ENCODE measurements at places on chromosomes 3 and 15. TPM values are rescaled to one million over a fixed set of nuclear protein-coding genes. Genes with fewer than 3 reads are reported as not detected.

The COMMD2 gene
- total RNA-seq = 28.3 TPM

The SMAD6 gene
- 0.69 TPM for total RNA-seq

The OR5AC2 gene
- total RNA-seq = not detected

The ZNF502 gene
- 2.0 TPM for total RNA-seq

The LPCAT4 gene
- total RNA-seq = 11.3 TPM

The GABRR3 gene
- total RNA-seq = not detected

The CPLX3 gene
- total RNA-seq = 0.15 TPM

The RAB6B gene
- 2.7 TPM for total RNA-seq

The IQCF5 gene
- total RNA-seq = not detected

The ANKRD63 gene
- total RNA-seq = not detected

The LSMEM2 gene
- total RNA-seq = not detected

The IL20RB gene
- total RNA-seq = not detected

The BFSP2 gene
- 0.69 TPM for total RNA-seq

The CLDN18 gene
- not detected for total RNA-seq

The SST gene
- not detected for total RNA-seq

The GOLGA6L7 gene
- total RNA-seq = not detected

The LRRC2 gene
- 8.7 TPM for total RNA-seq

The TM4SF4 gene
- total RNA-seq = not detected

The CHRD gene
- total RNA-seq = not detected

The PCYT1A gene
- total RNA-seq = 97.9 TPM

The CPN2 gene
- total RNA-seq = not detected

The CLEC3B gene
- not detected for total RNA-seq

The HRG gene
- not detected for total RNA-seq

The PIGZ gene
- total RNA-seq = 2.9 TPM

The MAGI1 gene
- 1.0 TPM for total RNA-seq

The CD86 gene
- not detected for total RNA-seq
